Natural killer cell (primary cell): ENCODE measurements at places on chromosomes 12 and 14. TPM values are rescaled to one million over a fixed set of nuclear protein-coding genes. Genes with fewer than 3 reads are reported as not detected.

DNA sequence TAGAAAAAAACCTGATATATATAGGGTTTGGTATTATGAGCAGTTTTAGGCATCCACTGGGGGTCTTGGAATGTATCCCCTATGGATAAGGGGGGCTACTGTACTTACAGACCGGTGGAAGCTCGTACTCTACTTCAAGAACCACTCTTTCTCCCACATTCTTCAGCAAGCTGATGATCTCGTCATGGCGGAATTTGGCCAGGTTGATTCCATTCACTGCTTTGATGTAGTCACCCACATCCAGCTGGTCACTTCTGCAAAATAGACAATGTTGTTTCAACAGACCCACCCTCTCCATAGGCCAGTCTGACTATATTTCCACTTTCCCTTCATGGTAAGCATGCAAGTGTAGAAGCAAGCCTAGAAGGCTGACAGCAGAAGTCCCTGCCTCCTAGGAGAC, 139.9 kb downstream of the GRIP1 start:
- DNase-seq = no peak

DNA sequence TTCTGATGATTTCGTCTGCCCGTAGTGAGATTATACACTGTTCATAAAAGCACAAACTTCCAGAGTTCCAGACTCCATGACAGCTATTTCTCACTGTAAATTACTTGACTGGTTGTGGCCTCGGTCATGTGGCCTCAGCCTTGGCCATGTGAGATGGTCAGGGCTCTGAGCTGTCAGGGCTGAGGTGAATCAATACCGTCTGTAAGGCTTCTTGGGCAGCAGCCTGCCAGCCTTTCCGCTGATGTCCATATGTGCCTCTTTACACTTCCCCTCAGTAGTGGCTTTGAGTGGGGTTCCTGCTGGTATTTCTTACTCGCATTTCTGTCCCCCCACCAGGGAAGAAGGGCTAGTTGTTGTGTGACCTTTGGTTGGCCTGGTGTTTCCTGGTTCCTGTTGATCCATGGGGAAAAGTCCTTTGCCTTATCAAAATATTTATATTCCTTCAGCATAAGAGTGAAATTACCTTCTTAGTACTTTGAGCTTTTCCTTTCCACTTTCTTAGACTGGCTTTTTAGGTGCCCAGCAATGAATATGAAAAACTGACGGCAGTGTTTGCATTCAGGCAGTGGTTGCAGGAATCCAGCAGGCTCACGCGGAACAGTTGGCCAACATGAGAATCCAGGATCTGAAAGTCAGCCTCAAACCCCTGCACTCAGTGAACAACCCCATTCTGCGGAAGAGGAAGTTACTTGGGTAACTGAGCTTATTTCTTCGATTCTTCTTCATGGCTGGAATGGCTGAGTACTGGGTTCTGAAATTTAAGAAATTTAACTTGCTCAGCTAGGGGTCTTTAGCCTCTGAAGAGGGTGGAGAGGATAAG, 46.1 kb downstream of the MAPKAPK5 start:
- no peak for DNase-seq

- DNase-seq = no peak
Observed at GRCh38 chr12:31214626-31215517, 111.1 kb downstream of the SINHCAF start.

DNA sequence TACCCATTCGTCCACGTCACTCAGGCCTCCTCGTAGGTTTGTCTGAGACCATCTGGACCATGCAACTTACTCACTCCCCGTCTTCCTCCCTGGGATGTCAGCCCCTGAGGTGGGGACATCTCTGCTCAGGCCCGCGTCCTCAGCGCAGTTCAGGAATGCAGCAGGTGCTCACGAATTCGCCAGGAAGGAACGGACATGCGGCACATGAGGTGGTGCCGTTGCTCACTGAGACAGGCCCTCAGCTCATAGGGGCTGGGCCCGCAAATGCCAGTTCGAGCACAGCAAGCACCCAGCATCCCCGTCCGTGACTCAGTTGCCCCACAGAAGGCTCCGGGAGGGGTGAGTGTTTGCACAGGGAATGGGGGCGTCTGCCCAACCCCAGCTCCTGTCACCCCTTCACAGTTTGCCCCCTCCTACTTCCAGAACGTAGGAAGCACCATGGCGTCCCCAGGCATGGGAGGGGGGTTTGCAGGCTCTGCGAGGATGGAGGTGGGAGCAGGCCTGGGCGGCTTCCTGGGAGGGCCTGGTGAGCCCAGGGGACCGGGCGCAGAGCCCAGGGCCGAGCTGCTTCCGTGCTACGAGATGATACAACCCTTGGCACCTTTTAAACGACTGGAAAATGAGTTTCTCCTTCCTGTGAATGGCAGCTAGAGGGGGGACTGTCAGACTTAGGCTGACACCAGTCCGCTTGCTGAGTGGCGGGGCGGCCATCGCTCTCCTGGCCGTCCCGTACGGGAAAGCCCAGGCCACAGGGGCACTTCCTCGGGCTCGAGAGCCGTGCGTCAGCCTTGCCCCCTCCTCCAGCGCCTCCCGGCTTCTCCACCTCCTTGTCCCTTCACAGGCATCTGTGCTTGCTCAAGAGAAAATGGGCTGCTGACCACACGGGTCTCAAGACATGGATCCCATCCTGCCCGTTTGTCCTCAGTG, 6.9 kb downstream of the GALNT9 start:
- DNase-seq = no peak

- DNase-seq = no peak
Observed at GRCh38 chr14:28242895-28243294, 523.7 kb upstream of the FOXG1 start.

DNA sequence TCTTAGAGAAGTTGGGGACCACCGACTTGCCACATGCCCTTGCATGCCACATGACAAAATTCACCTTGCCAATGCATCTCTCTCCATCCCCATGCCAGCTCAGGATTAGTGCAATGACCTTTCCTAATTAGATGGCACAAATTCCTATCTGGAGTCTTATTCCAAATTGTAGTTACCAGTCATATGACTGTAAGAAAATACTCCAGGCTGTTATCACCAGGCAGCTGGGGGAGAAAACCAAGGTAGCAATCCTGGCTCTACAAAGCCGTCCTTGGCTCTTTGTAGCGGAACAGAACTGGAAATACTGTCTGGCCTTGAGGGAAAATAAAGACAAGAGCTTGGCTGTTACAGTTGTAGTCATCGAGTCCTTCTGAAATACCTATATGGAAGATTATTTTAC, 208.5 kb upstream of the DIO2 start:
- DNase-seq = no peak

Gene MMP17
- total RNA-seq = 2.0 TPM

Gene SDR9C7
- total RNA-seq = not detected

Gene MGAT4C
- not detected for total RNA-seq
